ENCODE measurements at places on chromosomes 7 and 10.

GRCh38 chr10:103816431-103816830 lies 38.9 kb downstream of the SH3PXD2A start:
- no peak for DNase-seq

- peak; percentile 3 for DNase-seq
These were observed 103.8 kb downstream of the PDGFA start for GRCh38 chr7:415646-416525.

GRCh38 chr7:1899196-1899595 lies 229.1 kb downstream of the ELFN1 start:
- no peak for DNase-seq

DNA sequence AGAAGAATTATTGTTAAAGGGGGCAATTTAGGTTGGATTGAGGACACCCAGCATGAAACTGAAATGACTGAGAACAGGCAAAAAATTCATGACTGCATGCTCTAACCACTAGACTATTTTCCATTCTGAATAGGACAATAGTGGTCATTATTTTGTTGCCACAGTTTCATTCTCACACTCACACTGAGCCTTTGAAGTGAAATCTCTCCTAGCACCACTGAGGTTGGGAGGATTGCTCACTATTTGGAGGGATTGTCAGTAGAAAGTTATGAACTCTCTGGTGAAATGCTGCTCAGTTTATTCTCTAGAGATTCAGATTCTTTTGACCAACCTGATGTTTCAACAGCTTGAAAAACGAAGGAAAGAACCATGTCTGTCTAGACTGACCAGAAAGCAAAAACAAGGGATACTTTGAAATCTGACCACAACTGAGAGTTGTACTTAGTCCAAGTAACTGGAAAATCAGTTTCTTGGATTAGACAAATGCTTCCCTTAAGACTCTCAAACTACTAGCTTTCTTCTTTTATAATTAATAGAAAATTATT lies 191.2 kb downstream of the DYNC1I1 start:
- DNase-seq, result no peak

Measured in T-helper 2 cell (primary cell).